ENCODE measurements at places on chromosomes 5 and 9.

- no peak for DNase-seq
These were observed 18.8 kb upstream of the RPL26L1 start for GRCh38 chr5:172940268-172941066.

GRCh38 chr9:130331061-130331460 is 65.5 kb downstream of the HMCN2 start:
- DNase-seq = no peak

- no peak for DNase-seq
These were observed 30.1 kb downstream of the PTPA start for GRCh38 chr9:129141066-129142041.

DNA sequence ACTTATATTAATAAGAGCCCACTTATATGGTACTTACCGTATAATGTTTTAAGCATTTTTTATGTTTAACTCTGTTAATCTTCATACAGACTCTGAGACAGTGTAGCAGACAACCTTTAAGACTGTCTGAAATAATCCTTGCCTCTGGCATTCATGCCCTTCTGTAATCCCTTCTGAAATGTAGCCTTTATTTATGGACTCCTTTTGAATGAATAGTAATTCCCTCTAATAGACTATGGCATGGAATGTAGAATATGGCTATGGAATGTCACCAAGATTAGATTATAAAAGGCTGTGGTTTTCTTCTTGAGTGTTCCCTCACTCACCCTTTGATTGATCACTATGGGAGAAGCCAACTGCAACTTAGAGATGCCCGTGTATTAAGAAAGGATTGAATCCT is 439.4 kb downstream of the SH3GL2 start:
- DNase-seq = no peak

GRCh38 chr5:89972901-89973300 is 436.7 kb downstream of the CETN3 start:
- DNase-seq = no peak

GRCh38 chr5:75660678-75661465 is 49.6 kb downstream of the ANKDD1B start:
- DNase-seq = no peak

GRCh38 chr5:1769017-1769640 is 30.5 kb downstream of the MRPL36 start:
- DNase-seq = no peak

DNA sequence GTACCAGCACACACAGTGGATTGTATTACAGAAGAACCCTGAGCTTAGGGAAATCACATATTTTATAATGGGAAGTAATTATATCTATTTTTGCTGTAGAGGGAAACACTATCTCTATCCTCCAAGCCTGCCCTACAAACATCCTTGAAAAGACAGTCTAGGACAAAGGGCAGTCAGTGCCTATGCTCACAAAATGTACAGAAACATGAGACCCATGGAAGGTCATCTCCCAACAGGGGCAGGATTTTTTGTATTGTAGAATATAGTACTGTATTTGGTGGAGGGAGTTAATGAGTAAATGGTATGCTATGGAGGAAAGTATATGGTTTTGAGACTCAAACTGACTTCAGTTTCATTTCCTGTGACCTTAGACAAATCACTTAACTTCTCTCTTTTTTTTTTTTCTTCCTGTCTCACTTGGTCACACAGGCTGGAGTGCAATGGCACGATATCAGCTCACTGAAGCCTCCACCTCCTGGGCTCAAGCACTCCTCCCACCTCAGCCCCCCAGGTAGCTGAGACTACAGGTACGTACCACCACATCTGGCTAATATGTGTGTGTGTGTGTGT is 5.8 kb upstream of the RAB14 start:
- no peak for DNase-seq

- no peak for DNase-seq
These were observed 225.0 kb downstream of the FANCC start for GRCh38 chr9:95092262-95093072.

DNA sequence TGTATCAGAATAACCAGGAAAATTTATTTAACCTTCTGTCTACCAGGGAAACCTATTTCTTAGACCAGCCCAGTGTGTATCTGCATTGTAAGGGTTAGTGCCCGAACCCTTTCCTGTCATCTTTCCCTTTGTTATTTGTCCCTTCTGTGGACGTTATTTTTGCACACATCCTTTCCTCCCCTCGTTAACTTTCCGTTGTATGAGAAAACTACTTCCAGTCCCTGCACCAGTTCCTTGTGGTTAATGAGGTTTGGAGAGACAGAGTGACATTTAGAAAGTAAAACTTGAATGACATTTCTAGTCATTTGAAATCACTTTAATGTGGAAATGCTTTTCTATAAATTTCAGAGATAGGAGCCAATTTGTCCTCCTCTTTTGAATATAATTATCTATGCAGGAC is 4.3 kb upstream of the IFNB1 start:
- DNase-seq = no peak

- DNase-seq = no peak
These were observed 609.5 kb upstream of the NUDT12 start for GRCh38 chr5:104171958-104172690.

GRCh38 chr5:64788156-64788555 is 19.4 kb downstream of the CWC27 start:
- DNase-seq = no peak

- DNase-seq = no peak
These were observed 137.5 kb downstream of the KCTD16 start for GRCh38 chr5:144308174-144308573.

DNA sequence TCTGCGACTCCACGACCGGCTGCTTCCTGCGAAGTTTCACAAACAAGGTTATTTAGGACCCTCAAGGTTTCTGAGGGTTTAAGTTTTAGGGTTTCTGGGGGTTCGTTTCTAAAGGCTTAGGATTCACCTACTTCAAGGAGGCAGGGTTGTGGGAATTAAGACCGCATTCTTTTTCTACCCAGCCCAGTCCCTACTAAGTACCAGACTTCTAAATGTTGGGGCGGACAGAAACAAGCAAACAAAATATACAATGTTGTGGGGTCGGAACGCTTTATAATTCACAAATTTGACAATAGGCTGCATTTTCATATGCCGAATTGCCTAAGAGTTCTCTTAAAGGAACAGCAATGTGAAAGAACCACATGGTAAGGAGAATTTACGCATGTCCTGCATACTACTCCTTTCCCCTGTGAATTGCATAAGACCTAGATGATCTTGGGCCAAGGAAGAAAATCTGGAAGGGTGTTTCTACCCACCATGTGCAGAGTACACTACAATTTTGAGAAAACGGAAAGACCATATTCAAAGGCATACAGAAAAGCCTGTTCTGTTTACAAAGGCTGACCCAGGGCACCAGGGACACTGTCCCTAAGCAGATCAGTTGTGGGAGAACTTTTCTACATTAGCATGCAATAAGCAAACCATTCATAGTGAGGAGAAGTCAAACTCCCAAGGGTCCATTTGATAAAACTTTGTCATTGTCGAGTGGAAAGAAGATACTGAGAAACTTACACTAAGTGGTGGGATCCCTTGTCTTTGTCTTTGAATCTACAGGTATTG is 457.3 kb downstream of the RAB3C start:
- no peak for DNase-seq

DNA sequence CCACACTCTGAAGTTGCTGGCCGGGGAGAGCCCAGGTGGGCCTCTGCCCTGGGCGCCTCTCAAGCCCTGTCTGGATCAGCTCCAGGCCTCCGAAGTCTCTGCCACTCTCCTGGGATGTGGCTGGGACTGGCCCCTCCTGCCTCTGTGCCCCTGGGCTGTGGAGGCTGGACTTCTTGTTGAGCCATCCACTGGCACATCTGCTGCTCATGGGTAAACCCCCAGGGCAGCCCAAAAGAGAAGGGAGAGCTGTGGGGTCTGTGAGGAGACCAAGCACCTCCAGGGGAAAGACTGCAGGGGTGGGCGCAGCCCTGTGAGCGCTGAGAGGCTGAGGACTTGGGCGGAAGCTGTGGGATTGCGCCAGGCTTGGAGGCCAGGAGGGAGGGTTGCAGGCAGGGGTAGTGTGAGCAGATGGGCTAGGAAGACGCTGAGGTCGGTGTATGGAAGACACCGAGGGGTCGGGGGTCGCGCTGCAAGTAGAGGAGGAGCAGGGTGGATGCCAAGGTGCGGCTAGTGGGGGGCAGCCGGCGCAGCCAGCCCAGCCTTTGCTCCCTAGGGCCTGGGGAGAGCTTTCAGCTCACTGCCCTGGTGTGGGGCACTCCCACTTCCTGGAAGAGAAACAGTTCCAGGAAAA is 118.1 kb downstream of the WNK2 start:
- DNase-seq = no peak

GRCh38 chr5:53777864-53778618 is 217.6 kb downstream of the NDUFS4 start:
- DNase-seq = no peak

DNA sequence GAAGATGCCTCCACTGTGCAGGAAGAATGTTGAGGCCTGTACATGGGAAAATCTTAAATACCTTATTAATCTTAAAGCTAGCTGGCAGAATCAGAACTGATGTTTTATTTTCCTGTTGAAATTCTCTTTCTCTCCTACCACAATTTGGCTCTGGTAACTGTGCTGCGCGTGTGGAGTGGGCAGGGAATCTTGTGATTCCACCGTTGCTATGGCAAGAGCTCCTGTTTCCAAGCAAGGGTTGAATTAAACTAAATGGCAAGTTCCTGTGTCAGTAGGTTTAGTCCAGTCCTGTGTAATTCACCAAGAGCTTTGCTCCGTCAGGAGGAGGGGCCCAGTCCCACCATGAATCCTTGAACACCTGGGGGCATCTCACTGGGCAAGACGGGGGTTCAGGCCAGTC is 36.4 kb downstream of the NXNL2 start:
- no peak for DNase-seq

DNA sequence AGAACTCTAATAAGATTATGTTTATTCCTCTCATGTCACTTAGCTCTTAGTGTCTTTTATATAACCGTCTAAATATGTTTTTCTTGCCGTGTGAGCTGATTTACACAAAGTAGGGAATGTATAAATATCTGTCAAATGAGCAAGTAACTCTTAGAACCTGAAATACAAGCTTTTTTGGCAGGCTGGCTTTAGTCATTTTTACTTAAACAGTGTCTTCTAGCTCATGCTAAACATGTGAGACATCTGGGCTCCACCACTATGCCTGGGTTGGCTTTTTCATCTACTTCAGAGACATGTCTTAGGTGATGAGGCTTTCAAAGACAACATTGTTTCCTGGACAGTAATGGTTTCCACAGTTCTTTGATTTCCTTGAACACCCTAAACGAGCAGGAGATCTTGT is 137.2 kb upstream of the ZNF608 start:
- DNase-seq = no peak

DNA sequence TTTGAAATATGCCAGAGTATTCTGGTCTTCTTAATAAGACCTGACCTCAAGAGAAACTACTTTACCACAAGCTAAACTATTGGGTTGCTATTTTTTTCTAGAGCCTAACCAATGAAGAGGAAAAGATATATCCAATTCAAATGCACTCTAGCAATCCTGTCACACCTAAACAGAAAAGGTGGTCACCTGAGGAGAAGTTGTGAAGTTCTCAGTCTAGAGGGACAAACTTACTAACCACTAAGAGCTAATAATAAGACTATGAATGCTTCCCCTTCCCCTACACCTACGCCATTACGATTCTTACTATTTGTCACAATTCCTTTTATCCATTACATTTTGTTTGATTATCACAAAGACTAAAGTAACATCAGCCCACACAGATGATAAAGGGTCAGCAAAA is 29.7 kb downstream of the RLN2 start:
- DNase-seq = no peak

- no peak for DNase-seq
These were observed 41.9 kb downstream of the VAV2 start for GRCh38 chr9:133950192-133950591.

- no peak for DNase-seq
These were observed 51.3 kb upstream of the MOCS2 start for GRCh38 chr5:53160895-53161294.

GRCh38 chr9:99336531-99336930 is 114.4 kb downstream of the SEC61B start:
- DNase-seq = no peak

All from GOT3 (cell line).